ENCODE measurements at places on chromosomes 6 and 20.

DNA sequence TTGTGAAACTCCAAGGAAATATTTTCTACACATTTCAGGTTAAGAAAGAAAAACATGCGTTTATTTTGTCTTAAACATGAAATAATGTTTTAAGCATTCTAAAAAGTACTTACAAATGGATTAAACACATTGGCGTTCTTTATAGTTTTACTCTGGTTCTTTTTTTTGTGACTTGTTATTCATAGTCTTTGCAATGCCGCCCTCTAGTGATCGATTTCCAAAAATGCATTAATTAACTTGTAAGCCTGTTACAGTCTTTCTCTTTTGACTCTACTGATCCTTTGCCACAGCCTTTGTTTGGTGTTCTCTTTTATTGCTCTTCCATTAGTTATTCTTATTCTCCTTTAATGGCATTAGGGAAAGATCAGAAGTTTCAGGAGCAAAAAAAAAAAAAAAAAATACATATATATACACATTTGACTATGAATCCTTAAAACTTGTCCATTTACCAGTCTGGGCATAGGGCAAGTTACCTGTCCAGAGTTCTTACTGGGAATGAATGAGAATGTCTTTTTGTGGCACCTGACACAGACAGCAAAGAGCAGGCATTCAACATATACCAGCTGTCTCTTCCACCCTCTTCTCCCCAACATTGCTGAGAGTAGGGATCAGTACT lies 59.9 kb downstream of the MACROD2 start:
- peak; percentile 16 for DNase-seq

DNA sequence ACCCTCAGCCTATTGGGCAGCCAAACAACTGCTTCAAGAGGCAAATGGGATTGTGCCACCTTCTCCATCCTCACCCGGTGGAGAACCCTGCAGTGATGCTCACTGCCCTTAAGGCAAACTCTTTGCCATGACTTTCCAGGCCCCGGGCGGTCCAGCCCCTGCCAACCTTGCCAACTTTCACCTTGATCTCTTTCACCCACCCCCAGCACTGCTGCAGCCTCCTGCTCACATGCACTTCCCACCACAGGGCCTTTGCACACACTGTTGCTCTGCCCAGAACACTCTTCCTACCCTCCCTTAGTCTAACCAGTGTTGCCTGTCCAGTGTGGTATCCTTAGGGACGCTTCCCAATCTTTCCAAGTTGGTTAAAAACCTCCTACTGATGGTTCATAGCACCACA lies 221.1 kb downstream of the EYA2 start:
- no peak for DNase-seq

GRCh38 chr6:13012296-13012695 lies 295.7 kb downstream of the PHACTR1 start:
- DNase-seq: no peak

DNA sequence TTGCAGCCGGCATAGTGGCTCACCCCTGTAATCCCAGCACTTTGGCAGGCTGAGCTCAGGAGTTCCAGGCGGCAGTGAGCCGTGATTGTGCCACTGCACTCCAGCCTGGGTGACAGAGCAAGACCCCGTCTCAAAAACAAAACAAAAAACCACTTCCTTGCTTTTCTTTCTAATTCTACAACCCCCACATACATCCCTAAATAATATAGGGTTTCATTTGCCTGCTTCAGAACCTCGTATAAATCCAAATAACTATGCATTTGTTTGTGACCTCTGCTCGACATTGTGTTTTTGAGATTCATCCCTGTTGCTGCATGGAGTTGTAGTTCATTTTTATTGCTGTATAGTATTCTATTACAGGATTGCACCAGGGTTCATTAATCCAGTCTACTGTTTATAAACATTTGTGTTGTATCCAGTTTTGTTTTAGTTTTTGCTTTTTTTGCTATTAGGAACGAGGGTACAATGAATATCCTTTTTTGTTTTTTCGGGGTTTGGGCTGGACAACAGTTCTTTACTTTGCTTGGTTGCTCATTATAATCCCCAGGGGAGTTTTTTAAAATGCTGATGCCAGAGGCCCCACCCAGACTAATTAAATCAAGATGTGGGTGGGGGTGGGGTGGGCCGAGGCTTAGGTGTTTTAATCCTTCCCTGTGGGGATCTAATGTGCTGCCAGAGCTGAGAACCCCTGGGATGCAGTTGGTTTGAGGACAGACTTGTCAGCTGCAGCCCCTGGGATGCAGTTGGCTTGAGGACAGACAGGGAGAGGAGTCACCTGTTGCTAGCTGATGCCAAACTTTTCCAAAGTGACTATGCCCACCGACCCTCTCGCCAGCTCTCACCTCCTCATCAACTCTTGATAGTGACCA lies 2.4 kb upstream of the SNAI1 start:
- DNase-seq: no peak

Data from femur (tissue), 1 donor.